Kidney glomerular epithelial cell (primary cell): ENCODE measurements at places on chromosomes 2 and 18.
A peak's percentile ranks its signal among the peaks of the same experiment; 100 is the strongest.

DNA sequence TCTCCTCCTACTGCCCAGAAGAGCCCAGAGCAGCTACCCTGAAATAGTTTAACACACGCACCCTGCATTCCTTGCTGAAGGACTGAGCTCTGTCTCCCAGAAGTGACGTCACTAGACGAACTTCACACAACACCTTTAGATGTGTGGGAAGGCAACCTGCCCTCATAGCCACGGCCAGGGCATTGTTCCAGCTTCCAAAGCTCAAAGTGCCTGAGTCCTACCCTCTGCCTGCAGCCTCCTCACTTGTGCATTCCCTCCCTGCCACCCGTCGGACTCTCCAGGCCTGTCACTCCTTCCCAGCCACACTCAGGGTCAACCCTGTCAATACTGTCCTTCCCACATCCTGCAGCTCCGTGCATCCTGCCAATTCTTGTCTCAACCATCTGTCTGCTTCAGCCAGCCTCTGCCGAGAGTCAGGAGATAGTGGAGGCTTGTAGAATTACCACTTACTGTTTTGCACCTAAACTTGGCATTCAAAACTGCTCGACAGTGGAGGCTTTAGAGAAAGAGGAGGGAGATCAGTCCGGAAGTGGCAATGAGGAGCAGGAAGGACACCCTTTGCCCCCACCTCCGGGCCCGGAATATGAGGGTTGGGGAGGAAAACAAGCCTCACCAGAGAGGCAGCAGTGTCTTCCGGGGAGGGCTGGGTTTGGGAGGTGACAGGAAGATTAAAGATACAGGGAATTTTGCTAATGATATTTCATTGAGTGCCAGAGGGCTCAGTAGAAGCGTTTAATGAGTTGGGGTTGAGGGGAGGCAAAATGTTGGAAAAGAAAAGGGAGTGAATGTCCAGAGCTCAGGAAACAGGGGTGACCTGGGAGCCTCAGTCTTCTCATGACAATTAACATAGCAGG is 72.3 kb upstream of the ATG16L1 start:
- no peak for DNase-seq

DNA sequence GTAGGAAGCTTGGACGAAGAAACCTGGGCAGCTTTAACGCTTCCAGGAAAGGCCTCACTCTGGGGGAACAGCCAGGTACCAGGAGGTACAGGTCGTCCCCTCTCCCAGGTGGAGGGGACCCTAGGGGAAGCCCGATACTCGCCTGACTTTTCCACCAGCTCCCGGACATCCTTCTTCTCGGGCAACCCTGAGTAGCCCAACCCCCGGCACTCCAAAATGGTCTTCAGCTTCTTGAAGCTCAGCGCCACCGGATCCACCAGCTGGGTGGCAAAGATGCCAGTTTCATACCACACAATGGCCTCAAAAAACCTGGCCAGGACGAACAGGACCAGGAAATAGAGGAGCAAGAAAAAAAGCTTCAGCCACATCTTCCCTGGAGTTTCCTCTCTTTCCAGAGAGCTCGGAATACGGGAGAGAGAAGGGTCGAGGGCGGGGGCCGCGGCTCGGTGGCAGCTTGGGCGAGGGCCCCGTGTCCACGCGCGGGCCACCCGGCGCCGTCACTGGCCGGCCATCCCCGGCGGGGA is 1.1 kb downstream of the RNF103 start:
- DNase-seq: no peak

DNA sequence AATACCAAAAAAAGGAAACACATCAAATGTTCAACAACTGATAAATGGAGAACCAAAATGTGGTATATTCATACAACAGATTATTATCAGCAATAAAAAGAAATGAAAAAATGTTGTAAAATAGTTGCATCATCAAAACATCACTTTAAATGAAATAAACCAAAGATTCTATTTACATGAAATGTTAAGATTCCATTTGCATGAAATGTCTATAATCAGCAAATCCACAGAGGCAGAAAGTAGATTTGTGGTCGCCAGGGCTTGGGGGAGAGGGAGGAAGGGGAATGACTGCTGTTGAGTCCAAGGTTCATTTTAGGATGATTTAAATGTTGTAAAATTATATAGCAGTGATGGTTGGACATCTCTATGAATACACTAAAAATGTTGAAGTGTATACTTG is 181.9 kb downstream of the RTP5 start:
- no peak for DNase-seq

GRCh38 chr2:239392688-239393387 is 8.0 kb downstream of the HDAC4 start:
- DNase-seq: no peak

- no peak for DNase-seq
Observed at GRCh38 chr2:210620456-210620855, 64.1 kb downstream of the CPS1 start.

DNA sequence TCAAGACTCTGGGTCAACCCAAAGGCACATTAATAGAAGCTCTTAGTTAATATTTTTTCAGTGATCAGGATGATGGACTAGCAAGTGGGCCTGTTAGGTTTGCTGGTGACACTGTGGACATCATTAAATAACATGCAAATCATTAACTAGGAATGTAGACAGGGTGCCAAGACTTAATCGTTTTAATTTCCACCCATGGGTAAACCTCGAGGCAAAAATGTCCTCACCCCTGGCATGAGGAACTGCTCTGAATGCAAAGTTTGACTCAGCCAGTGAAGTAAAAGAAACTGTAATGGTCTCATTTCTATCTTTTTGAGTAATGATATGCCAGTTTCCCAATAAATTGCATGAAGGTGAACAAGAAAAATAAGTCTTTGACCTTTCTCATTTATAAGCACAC is 152.6 kb upstream of the MEX3C start:
- DNase-seq: peak; percentile 4

- DNase-seq: peak; percentile 23
Observed at GRCh38 chr2:5057891-5058351, 634.3 kb upstream of the SOX11 start.

DNA sequence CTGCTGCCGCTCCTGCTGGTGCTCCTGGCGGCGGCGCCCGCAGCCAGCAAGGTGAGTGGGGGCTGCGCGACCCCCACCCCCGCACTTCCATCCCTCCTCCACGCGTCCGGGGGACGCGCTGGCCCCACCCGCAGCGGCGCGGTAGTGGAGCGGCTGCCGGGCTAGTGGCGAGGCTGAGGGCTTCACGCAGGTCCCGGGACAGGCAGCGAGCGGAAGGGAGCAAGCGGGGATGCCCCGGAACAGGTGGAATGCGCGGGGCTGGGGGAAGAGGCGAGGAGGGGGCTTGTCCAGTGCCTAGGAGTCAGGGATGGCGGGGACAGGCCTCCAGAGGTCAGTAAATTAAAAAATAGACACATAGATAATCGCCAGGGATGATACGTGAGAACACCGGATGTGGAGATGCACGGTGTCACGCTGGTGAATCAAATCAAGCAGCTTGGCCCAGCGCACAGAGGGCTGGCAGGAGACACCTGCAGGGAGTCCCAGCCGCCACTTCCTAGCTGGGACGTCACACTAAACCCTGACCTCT is 403 bp downstream of the COL4A3 start:
- DNase-seq: peak; percentile 27

DNA sequence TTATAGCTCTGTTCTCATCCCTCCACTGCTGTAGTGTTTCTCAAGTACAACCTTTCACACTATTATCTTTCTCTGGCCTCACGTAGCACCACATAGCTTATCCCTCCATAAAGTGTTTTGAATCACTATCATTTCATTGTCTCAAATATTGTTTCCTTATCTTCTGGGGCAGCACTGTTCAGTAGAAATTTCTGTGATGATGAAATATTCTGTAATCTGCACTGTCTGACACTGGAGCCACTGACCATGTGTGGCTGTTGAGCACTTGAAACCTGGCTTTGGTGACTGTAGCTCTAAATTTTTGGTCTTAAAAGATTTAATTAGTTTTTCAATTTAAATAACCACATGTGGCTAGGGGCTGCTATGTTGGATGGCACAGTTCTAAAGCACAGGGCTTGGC is 78.9 kb downstream of the CPS1 start:
- DNase-seq: no peak

DNA sequence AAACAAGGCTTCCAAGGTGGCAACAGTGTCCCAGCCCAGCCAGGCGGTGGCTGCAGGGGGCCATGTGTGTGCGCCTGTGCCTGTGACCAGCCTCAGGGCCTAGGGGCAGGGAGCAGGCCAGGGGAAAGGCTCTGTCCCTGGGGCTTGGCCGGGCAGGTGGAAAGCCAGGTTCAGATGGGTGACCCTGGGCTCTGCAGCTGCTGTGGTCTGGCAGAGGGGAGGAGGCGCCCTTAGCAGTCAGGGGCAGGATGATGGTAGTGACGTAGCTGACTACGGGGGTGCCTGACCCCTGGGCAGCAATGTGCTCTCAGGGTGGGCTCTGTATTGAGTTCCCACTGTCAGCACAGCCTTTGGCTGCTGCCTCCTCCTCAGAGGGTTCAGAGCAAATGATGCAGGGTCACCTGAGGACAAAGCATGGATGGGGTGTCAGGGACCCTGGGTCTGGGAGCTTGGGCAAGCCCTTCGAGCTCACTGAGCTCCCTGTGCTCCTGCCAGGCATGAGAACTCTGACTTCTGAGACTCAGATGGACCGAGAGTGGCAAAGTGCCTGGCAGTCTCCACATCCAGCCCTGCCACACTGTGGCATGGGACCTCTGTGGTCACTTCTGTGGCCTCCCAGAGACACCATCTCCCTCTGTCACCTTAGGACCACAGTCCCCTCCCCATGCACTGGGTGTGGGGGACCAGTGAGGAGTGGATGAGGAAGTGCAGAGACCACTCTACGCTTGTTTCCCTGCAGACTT is 56.6 kb upstream of the ALPP start:
- DNase-seq: no peak

DNA sequence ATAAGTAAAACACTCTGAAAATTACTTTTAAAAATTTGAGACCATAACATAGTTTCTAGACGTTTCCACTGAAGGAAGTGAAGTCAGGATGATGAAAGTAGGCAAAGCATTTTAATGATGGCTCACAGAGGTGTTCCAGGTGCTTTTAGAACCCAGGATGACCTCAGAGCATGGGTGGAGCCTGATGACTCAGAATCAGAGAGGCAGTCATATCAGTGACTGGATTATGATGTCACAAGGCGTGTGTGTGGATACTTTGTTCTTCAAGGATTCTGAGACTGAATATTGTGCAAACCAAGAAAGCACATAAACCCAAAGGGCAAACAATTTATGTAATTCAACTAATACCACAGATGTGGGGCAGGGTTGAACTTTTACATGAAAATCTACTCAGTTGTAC is 208.0 kb upstream of the FBXO11 start:
- DNase-seq: no peak

GRCh38 chr18:11042247-11042646 is 107.1 kb downstream of the PIEZO2 start:
- DNase-seq: no peak

DNA sequence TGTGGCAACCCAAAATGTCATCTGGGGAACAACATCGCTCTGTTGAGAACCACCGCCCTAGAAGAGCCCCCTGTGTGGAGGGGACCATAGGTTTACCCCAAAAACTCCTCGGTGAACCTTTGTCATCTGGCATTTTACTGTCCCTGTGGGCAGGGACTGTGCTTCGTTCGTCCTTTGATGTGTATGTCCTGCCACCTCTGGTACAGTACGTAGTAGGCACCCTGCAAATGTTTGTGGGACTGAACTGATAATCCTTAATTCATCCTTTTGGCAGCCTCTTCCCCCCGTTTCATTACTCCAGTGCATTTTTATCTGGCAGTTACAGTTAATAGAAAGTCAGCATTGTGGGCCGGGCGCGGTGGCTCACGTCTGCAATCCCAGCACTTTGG is 728 bp downstream of the NAPG start:
- no peak for DNase-seq

DNA sequence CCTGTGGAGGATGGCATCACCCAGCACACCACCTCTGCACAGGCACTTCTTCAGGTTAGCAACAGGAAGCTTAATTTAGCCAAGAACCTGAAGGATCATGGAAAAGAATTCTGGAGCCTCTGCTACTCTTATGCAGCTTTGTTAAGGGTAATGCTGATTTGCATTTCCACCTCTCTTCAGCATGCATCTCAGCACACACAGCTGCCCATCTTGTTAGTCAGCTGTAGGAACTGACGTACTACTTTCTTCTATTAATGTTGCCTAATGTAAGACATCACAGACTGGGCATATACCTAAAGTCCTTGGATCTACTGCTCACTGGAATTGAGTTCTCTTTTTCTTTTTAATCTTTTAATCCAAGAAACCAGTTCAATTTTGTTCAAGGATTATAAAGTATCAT is 181.0 kb downstream of the SPP2 start:
- DNase-seq: no peak
